ENCODE measurements at places on chromosomes 4 and X. TPM values are rescaled to one million over a fixed set of nuclear protein-coding genes. Genes with fewer than 3 reads are reported as not detected.
A peak's percentile ranks its signal among the peaks of the same experiment; 100 is the strongest.

DNA sequence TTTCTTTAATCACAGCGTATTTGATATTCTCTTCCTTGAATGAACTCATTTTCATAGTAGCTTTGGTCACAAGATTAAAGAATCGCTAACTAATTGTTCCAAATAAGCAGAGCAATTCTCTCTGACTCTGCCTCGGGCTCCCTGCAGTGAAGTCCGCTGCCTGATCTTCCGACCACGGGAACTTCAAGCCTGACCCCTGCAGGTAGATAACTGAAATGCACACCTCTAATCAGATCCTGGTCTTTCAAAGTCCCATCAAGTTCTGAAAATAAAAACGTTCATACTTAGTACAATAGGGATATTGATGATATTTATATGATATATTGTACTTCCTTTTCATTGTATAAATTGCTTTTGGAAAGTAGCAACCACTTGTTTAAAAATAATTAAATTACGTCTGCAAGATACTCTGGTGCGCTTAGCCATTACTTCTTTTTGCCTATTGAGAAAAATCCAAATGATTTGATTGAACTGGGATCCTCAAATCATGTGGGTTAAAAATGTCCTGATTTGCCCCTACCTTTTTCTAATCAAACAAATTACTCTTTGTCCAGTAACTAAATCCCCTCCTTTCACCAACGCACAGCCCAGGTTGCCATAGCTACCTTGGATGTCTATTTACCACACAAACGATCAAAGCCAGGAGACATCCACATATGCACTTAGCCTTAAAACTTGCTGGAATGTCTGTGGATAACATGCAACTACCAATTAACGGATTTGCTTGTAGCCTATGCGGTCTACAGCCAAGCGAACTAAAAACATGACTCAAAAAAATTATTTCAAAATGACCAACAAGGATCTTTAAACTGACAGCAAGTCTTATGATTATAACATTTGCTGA, 4.2 kb downstream of the MID1 start:
- no peak for ATAC-seq

DNA sequence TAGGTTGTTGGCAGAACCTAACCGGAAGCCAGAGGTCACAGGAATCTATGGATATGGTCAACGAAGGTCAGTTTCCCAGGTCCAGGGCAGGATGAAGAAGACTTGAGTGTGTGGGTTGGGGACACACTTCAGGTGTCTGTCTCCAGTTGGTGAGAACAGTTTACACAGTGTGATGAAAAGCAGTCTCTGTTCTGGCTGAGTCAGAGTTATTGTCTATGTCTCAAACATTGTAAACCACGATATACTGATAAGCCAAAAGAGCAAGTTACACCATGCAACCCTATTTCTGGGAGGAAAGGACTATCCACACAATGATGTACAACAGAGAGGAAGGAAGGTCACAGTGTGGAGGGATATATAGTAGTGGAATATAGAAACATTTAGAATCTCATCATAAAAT, 187.1 kb upstream of the C1QTNF7 start:
- ATAC-seq, result no peak

DNA sequence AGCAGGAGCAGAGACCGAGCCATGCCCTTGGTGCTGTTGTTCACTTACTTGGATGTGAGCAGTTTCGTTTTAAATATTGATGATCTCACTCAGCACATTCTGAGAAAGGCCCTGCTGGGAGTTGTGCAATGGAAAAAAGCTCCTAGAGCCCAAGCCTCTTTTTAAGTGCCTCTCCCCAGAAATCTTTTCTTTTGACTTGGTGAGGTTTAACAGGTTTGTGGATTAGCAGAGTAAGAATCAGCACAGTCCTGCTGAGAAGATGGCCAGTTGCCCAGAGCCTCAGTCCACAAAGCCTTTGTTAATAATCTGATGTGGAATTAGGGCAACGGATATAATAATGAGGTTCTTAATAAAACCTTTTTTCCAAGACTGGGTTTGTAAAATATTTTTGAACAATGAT, 157.5 kb upstream of the ATP6AP2 start:
- no peak for ATAC-seq

- ATAC-seq, result peak; percentile 17
Measured at GRCh38 chr4:14924076-14924811, 78.0 kb upstream of the CPEB2 start.

GRCh38 chr4:9808077-9808476, 26.6 kb downstream of the DRD5 start:
- ATAC-seq, result no peak

GRCh38 chr4:40058854-40059253, 2.2 kb downstream of the N4BP2 start:
- no peak for ATAC-seq

DNA sequence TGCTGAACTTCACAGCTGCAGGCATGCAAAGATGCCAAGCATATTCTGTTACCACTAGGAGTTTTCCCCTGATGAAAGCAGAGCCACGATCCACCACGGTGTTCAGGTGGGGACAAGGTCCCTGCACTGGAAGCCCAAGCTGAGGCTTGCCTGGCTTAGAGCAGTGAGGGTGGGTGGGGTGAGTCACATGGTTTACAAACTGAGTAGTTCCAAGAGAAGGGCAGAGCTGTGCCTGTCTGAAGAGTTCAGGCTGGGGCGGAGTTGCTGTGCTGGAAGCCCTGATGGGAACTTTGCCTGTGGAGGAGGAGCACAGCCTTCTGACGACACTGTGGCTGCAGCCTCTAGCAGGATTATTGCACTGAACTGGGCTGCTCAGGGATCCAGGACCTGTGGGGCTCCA, 45.5 kb downstream of the FAM9B start:
- ATAC-seq, result peak; percentile 67

DNA sequence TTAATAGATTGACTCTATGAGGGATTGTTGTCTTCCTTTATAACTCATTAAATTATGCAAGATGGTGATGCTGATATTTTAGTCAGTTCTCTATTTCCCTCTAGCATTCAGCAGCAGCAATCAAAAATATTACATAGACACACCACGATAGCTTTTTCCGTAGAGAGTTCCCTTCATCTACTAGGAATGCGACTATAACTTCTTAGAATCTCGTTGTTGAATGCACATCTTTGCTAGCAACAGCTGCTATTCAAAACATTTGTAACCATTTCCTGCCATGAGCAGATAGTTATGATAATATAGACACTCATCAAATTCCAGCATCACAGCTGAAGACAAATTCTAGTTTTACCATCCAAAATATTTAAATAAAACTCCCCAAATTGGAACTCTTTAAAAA, 147.4 kb upstream of the FGF13 start:
- no peak for ATAC-seq

DNA sequence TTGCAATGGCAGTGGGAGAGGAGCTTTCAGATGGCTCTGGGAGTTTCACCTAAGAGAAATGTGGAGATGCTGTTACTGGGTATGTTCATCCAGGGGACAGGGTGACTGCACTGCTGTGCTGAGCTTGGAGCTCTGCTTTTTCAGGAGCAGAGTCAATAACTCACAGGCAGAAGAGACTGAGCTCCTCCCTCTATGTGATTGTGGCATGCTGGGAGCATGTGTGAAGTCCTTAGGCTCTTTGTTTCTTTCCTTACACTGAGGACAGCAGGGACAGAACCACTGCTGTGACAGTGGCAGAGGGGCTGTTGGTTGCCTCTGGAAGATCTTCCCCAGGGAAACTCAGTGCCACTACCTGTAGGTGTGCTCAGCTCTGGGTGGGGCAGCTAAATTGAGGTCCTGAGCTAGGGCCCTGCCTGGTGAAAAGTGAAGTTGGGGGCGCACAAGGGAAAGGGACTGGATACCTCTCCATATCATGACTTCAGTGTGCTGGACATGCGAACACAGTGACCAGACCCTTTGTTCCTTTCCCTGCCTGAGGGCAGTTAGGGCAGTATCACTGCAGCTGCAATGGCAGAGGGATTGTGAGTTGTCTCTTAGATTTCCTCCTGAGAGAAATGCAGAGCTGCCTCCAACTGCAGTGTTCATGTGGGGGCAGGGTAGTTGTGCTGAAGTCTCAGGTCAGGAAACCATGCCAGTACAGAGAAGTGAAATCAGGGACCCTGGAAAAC, 156.7 kb downstream of the TENT5D start:
- ATAC-seq, result no peak

DNA sequence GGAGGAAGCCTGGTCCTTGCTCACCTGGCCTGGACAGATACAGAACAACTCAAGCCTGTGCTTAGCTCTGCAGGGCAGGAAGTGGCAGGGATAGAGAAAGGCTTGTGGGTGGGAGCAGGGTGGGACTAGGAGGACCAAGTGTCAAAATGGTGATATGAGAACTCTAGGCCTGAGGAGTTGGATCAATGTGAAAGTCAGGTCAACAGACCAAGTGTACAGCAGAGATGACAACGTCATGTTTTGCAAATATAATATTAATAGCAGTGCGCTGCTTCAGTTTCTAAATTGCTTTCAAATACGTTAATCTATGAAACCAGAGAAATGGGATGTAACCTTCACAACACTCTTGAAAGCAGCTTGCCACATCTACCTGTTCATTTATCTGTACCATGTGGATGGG, 114.2 kb upstream of the MAP3K15 start:
- ATAC-seq, result no peak

DNA sequence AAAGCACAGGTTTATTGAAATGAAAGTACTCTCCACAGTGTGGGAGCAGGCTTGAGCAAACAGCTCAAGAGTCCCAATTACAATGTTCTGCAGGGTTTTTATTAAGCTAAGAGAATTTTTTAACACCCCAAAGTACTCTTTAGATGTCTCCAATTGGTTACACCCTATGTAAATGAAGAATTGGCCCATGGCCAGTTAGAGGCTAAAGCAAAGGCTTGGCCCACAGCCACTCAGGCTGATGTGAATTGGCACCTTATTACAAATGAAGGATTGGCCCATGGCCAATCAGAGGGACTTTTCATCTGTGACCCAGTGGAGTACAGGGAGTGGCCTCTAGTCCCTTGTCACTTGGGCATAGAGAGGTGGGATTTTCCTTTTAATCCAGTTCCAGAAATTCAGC, 30.1 kb upstream of the IQCM start:
- ATAC-seq, result no peak

DNA sequence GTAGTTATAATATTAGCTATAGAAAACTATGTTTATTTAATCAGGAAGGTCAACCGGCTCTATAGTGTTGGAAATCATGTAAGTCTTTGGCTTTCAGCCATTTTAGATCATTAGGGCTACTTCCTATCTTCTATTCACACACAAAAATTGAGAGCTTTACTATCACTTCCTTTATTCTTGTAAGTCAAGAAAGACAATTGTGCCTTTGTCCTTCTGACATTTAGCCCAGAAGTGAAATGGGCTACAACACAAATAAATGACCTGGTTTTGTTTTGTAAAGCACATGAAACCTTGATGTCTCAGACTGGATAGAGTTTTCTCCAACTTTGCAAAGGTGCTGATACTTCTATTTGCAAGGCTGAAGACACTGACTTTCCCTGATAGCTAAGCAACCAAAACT, 122.4 kb upstream of the ACSL4 start:
- ATAC-seq, result no peak

DNA sequence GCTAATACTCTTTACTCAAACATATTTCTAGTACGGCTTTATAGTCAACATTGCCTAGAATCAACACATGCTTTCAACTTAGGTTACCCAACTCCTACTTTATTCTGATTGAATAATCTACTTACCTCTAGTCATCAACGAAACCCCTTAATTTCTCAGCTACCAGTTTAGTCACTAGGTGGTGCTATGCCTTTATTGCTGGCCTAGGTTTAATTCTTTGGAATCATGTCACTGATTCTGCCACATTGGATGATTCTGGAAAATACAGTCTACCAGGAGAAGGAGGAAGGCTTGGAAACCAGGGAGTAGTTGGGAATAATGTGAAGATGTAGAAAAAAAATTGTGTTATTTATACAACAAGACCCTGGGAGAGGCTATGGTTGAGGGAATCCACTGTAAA, 167.7 kb downstream of the DCAF12L2 start:
- no peak for ATAC-seq

- no peak for ATAC-seq
Measured at GRCh38 chrX:117834076-117834475, 282.5 kb downstream of the KLHL13 start.

GRCh38 chrX:109959356-109959871, 43.5 kb upstream of the TMEM164 start:
- no peak for ATAC-seq

DNA sequence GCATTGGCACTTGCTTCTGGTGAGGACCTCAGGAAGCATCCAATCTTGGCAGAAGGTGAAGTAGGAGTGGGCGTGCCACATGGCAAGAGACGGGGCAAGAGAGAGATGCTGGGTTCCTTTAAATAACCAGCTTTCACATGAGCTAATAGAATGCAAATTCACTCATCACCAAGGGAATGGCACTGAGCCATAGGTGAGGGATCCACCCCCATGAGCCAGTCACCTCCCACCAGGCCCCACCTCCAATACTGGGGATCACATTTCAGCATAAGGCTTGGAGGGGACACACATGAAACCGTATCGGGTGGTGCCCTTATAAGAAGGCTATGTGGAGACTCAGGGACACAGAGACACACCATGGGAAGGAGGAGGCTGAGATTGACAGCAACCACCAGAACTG, 140.0 kb upstream of the MSX1 start:
- no peak for ATAC-seq

DNA sequence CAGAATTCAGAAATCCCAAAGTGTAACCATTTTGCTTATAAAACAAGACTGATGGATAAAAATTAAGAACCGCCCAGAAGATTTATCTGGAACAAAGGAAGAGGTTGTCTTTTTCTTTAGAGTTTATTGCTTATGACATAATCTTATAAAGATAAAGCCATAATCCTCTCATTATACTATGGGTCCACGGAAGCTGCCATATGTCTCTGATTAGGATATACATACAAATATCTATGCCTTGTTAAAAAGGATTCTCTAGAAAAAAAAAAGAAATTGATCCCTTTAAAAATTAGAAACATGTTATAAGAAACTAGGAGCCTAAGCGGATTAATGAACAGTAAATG, 70.5 kb downstream of the RELL1 start:
- no peak for ATAC-seq

- ATAC-seq, result no peak
Measured at GRCh38 chrX:28773807-28774206, 186.6 kb downstream of the IL1RAPL1 start.

- no peak for ATAC-seq
Measured at GRCh38 chrX:68789966-68790365, 38.9 kb upstream of the EFNB1 start.

- no peak for ATAC-seq
Measured at GRCh38 chrX:63506320-63506719, 155.2 kb upstream of the SPIN4 start.

DNA sequence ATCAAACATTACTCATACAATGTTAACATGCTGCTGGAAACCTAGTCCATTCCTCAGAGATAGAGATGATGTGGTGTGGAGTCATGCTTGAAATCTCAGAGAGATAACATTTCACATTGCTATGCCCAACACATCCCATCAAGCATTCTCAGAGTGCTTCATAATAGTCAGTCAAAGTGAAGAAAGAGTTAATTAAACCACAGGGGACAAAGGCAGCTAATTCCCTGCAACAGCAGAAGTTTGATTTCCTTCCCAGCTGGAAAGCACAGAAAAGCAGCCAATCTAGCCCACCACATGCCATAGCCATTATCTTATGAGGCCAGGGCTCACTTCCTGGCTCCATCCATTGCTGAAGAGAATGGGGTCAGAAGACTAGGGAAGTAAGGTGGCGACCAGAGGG, 8.9 kb downstream of the KDR start:
- ATAC-seq, result no peak

UNC5C gene
- total RNA-seq, result 3.4 TPM

CT45A6 gene
- total RNA-seq, result not detected

SMIM43 gene
- total RNA-seq, result 0.62 TPM

CDX4 gene
- total RNA-seq, result not detected

PAGE1 gene
- not detected for total RNA-seq

SLC6A8 gene
- total RNA-seq, result 48.7 TPM

GRIA2 gene
- not detected for total RNA-seq

PRSS48 gene
- total RNA-seq, result not detected

MXRA5 gene
- total RNA-seq, result 0.62 TPM

SH3BP2 gene
- 31.8 TPM for total RNA-seq

All from gastroesophageal sphincter (tissue), 4 donors.